ENCODE measurements at places on chromosomes 5 and 9.

DNA sequence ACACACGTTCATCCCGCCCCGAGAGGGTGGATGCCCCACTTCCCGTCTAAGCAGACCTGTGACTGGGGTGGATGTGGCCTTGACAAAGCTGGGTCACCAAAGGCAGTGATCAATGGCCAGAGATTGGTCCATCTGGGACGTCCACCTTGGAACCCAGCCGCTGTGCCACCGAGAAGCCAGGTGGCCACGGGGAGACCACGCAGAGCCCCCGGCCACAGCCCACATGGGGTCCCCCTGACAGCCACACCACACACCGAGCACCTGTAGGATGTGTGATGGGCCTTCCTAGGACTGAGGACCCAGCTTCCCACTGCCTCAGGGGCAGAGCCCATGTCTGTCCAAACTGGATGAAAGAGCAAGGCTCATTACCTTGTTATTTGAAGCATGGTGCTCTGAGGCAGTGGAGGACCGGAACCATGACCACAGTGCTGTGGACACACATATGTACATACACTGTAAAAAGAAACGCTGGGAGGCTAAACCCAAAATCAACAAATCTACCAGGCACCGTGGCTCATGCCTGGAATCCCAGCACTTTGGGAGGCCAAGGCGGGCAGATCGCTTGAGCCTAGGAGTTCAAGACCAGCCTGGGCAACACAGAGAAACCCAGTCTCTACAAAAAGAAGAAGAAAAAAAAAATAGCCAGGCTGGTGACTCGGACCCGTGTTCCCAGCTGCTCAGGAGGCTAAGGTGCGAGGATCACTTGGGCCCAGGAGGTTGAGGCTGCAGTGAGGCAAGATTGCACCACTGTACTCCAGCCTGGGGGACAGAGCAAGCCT, 50.1 kb downstream of the MRPL36 start:
- no peak for DNase-seq

DNA sequence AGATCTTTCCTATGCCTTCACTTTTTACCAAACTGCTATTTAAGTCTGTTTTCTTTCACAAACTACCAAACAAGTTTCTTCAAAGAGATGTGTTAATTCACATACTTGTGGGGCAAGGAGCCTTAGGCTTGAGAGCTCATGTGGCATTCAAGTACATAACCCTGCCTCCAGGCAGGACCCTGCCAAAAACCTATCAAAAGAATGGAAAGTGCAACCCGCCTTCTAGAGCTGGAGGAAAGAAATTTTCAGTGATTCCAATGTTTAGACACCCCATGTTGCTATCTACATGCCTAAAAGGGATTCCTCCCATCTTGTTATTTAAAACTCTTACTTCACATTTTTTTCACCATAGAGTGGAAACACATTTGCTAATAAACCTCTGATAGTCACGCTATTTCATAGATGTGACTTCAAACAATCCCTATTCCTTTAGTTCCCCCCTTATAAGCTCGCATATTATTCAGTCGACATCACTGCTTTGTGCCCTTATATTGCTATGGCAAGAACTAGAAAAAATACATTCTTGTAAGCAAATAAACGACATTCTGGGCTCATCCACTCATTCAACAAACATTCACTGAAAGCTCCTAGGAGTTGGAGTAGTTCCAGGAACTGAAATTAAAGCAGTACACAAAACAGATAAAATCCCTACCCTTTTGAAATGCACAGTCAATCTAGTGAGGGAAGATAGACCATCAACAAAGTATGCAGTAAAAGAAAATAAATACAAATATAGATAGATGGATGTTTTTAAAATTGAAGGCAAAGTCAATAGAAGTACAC, 518.1 kb downstream of the ELAVL2 start:
- no peak for DNase-seq

- DNase-seq, result no peak
These were observed 11.6 kb upstream of the TYRP1 start for GRCh38 chr9:12681620-12682019.

DNA sequence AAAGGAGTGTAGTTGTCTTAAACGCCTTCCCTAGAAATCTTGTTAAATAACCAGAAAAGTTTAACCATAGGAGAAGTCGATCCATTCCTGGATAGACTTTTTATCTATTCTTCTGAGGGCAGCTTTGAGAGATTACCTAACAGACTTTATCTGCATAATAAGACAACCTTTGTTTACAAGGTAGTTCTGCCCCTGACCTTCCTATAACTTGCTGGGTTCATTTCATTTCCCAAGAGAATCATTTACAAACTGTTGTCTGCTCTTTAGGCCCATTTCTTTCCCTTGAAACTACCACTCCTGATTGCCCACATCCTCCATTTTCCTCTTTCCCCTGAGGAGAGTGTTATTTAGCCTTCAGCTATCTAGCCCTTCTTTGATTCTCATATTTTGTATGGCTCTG, 65.9 kb upstream of the VPS13A start:
- DNase-seq, result no peak

GRCh38 chr5:113118298-113118697, 141.7 kb downstream of the DCP2 start:
- DNase-seq, result no peak

DNA sequence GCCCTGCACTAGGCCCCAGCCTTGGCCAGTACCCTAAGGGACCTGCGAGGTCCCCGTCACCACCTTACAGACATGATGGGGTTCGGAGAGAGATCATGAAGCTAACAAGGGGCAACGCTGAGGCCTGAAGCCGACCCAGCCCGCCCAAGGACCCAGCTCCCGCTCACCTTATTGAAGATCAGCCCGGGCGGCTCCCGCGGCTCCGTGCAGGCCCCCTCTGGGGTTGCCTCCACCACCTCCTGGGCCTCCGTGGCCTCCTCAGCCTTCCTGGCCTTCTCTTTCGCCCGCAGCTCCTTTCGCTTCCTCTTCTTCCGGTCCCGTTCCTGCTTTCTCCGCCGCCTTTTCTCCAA, 3.6 kb downstream of the SURF6 start:
- DNase-seq, result no peak

- peak; percentile 78 for DNase-seq
These were observed 2.0 kb downstream of the GADD45G start for GRCh38 chr9:89606624-89607311.

GRCh38 chr5:141135718-141136266, 786 bp downstream of the PCDHB5 start:
- no peak for DNase-seq

- peak; percentile 84 for DNase-seq
These were observed 4.3 kb upstream of the AHRR start for GRCh38 chr5:317086-317811.

GRCh38 chr9:107584944-107585343, 95.4 kb upstream of the KLF4 start:
- DNase-seq, result peak; percentile 42

GRCh38 chr5:54171645-54172384, 138.6 kb downstream of the ARL15 start:
- no peak for DNase-seq

DNA sequence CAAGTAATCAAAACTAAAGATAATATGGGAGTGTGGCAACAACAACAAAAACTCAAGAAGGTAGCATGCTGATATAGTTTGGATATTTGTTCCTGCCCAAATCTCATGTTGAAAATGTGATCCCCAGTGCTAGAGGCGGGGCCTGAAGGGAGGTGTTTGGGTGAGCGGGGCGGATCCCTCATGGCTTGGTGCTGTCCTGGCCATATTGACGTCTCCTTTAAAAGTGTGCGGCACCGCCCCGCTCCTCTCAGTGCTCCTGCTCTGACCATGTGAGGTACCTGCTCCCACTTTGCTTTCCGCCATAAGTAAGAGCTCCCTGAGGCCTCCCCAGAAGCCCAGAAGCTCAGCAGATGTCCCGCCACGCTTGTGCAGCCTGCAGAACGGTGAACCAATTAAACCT, 25.6 kb downstream of the MED27 start:
- DNase-seq, result no peak

GRCh38 chr5:112283943-112284929, 134.8 kb downstream of the EPB41L4A start:
- no peak for DNase-seq

GRCh38 chr9:94479757-94480156, 75.1 kb upstream of the PCAT7 start:
- no peak for DNase-seq

DNA sequence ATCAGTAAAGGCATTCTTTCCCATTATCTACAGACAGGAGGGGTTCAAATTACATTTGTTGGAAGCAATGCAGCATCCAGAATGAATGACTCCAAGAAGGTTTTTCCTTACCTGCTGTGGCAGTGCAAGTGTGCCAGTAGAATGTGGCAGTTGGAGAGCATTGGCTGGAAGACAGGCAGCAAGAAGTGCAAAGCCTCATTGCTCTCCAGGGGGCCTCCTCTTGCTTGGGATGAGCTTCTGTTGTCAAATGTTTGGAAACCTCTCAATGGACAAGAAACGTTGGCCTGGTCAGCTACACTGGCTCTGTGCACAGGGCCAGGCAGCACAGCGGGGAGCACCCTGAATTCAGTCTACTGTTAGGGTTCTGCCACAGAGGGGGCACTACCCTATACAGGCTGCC, 226.6 kb downstream of the ADCY2 start:
- no peak for DNase-seq

GRCh38 chr9:86662890-86663468, 284.3 kb downstream of the GAS1 start:
- no peak for DNase-seq

GRCh38 chr5:151912360-151912759, 12.3 kb downstream of the GLRA1 start:
- no peak for DNase-seq

DNA sequence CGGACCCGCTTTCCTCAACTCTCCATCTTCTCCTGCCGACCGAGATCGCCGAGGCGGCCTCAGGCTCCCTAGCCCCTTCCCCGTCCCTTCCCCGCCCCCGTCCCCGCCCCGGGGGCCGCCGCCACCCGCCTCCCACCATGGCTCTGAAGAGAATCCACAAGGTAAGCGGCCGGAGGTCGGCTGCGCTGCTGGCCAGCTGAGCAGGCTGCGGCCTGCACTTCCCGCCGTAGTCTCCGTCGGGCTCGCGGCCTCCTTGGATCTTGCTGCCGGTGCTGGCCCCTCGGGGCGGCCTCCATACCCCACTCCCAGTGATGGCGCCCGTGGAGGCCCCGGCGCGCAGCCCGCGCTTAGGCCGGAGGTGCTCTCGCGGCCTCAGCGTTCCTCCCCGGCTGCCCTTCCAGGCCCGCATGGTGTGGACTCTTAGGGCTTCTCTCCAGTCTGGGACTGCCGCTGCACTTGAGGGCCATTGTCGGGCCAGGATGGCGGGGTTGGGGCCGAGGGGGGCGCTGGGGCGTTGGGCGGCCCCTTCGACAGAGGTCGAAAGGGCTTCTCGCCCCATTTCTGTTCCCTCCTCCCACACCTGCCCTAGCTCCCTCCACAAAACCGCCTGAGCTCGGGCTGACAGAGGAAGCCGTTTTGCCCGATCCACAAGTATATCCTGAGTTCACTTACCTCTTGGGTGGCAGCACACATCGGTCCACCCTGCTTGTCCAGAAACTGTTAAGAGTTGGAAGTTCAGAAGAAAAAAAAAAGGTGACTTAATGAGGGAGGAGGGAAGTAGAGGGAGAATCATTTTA, 714 bp downstream of the UBE2D2 start:
- peak; percentile 68 for DNase-seq

- DNase-seq, result no peak
These were observed 326.0 kb upstream of the FTMT start for GRCh38 chr5:121525706-121526105.

DNA sequence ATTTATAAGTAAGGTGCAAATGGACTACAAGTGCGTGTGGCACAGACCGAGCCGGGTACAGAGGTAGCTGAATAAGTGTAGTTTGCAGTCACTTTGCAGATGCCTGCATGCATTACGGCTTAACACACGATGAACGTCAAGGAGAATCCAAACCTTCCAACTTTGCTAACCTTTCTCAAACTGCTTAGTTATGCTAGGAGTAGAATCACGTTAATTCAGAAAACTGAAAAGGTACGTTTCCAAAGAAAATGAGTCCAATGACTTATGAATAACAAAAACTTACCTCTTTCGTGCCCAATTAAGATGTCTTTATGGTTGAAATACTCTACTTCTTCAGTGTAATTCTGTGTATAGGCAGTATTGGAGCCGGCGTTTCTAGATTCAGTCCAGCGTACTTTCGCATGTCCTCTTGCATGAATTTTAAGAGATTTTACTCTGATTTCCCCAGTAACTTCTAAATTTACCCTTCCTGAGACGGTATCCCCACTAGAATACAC, 539 bp downstream of the ARRDC3 start:
- peak; percentile 34 for DNase-seq

DNA sequence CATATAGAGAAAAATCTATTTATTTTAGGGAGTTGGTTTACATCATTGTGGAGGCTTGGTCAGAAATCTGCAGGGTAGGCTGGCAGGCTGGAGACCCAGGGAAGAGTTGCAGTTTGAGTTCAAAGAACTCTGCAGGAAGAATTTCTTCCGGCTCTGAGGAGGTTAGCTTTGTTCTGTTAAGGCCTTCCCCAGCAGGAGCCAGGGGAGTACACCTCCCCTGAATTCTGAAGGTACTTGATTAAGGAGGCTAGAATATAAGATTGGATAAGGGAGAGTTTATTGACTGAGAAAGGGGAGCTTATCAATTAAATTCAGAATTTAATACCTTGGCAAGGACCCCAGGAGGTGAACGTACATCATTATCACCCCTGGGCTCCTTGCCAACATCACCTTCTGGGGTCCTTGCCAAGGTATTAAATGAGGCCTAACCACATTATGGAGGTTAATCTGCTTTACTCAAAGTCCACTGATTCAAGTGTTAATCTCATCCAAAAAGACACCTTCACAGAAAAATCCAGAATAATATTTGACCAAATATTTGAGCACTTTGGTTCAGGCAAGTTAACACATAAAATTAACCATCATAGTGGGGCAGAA, 351.7 kb downstream of the CWC27 start:
- DNase-seq, result no peak

DNA sequence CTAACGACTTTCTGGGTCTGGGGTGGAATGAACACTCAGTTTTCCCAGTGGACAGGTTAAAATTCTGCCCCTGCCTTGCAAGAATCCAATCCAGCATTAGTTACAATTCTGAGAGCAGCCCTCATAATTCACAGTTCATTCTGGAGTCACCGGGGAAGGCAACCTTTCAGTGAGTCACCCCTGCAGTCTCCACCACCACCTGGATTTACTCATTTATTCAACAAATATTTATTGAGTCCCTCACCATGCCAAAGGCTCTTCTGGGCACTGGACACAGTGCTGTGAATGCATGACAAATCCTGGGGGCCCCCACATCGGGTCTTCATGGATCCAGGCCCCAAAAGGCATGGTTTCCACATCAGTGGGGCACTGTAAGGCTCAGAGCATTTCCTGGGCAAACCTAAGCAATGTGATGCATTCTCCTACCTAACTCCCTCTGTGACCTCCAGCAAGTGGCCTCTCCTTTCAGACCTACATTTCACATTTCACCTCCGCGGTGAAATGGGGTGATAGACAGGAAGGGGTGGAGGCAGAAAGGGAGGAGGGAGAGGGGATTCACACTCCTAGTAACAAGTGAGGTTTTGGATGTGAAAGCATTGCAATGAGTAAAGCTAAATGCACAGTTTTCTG, 6.4 kb upstream of the MSX2 start:
- no peak for DNase-seq

DNA sequence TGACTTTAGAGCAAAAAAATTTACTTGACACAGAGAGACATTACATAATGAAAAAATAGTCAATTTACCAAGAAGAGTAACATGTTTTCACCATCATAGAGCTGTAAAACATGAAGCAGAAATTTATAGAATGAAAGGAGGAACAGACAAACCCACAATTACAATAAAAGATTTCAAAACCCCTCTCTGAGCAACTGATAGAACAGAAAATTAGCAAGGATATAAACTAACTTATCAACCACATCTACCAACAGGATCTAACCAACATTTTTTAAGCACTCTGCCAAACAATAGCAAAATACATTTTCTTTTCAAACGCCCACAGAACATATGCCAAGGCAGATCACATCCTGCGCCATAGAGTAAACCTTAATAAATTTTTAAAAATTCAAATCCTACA, 17.9 kb downstream of the SLCO4C1 start:
- no peak for DNase-seq
